Activated naive CD4-positive, alpha-beta T cell treated with anti-CD3 and anti-CD28 coated beads for 36 hours (primary cell): ENCODE measurements at places on chromosomes 4 and X. TPM values are rescaled to one million over a fixed set of nuclear protein-coding genes. Genes with fewer than 3 reads are reported as not detected.
A peak's percentile ranks its signal among the peaks of the same experiment; 100 is the strongest.

DNA sequence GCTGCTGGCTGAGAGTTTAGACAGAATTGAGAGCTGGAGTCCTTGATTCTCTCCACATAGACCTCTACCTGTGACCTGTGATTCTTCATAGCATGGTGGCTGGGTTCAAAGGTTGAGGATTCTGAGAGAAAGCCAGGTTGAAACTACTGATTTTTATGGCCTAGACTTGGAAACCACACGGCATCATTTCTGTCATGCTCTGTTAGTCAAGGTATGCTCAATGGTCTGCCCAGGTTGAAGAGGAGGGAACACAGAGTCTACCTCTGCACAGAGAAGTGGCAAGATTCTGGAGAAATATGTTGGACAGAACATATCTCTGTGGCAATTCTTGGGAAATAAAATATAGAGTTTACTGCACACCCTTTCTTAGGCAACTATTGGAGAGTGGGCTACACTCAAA lies 57.2 kb upstream of the CXorf66 start:
- DNase-seq = no peak
- no peaks in the 10 kb centered on the region for H3K27me3 ChIP-seq
- H3K4me3 ChIP-seq = no peak overlapping the region
- H3K4me1 ChIP-seq = no peaks in the 10 kb centered on the region

- no peak overlapping the region for H3K4me3 ChIP-seq
- H3K4me1 ChIP-seq = peaks cover 30% of the 10 kb centered on the region
- no peak for DNase-seq
- H3K27me3 ChIP-seq = peaks cover 10% of the 10 kb centered on the region
Measured at GRCh38 chr4:122759639-122760310, 27.3 kb downstream of the BBS12 start.

DNA sequence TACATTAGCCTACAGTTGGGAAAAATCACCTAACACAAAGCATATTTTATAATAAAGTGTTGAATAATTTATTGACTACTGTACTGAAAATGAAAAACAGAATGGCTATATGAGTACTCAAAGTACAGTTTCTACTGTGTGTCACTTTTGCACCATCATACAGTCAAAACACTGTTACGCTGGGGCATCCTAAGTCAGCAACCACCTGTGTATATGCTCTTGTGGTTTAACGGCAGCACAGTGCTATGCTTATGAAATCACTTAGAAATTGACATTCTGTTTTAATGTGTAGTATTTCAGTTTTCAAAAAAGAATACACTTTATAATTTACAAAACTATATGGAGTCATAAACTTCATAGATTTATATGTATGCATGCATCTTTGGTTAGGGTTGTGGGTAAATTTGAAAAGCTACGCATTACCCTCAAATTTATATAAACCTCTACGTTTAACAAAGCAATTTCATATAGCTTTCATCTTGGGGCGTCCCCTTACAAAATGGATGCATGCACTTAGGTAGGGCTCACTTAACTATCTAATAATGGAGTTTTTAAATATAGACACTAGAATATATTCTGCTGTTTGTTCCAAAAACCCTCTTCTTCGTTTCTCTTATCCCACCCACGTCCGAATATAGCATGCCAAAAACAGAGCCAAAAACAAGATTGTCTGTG lies 690 bp upstream of the NEIL3 start:
- peak overlapping the region; percentile 91 for H3K4me3 ChIP-seq
- H3K27ac ChIP-seq = peak overlapping the region; percentile 88
- H3K36me3 ChIP-seq = peaks cover 8% of the 10 kb centered on the region
- no peaks in the 10 kb centered on the region for H3K27me3 ChIP-seq
- peak; percentile 59 for DNase-seq
- peaks cover 21% of the 10 kb centered on the region for H3K4me1 ChIP-seq

The AMBN gene
- not detected for total RNA-seq

The ZNF732 gene
- not detected for total RNA-seq

- H3K4me3 ChIP-seq = no peak overlapping the region
- H3K4me1 ChIP-seq = no peaks in the 10 kb centered on the region
Measured at GRCh38 chr4:61003301-61003700, 196.8 kb upstream of the ADGRL3 start.
